Stimulated activated CD8-positive, alpha-beta memory T cell treated with anti-CD3 and anti-CD28 coated beads, Interleukin-7, amount 100 ng/mL, for 48 hours (primary cell): ENCODE measurements at places on chromosomes 6 and 20.

GRCh38 chr6:68760941-68761676 is 126.0 kb downstream of the ADGRB3 start:
- no peak for DNase-seq

DNA sequence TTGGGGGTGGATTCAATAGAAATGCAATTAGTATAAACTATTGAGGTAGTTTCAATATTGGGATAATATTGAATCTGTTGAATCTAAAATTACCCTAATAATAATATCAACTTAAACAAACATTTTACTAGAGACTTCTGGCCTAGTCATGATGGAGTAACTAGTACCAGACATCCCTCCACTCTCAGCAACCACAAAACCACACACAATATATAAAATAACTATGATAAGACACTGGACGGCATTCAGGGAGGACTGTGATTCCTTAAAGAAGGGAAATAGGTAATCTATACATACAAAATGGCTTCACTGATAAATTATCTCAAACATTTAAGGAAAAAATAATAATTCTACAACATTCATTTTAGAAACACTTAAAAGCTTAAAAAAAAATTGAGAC is 38.9 kb upstream of the TMEM14A start:
- no peak for DNase-seq

GRCh38 chr6:71707059-71707458 is 179.3 kb upstream of the RIMS1 start:
- no peak for DNase-seq

GRCh38 chr20:9942736-9943135 is 92.1 kb upstream of the ANKEF1 start:
- no peak for DNase-seq
